CD8-positive, alpha-beta memory T cell (primary cell): ENCODE measurements at places on chromosomes 3 and 15. TPM values are rescaled to one million over a fixed set of nuclear protein-coding genes. Genes with fewer than 3 reads are reported as not detected.
A peak's percentile ranks its signal among the peaks of the same experiment; 100 is the strongest.

GRCh38 chr15:101310161-101310480 is 15.1 kb upstream of the SNRPA1 start:
- no peak for DNase-seq
- no peaks in the 10 kb centered on the region for H3K4me1 ChIP-seq
- no peak overlapping the region for H3K4me3 ChIP-seq
- H3K27me3 ChIP-seq: no peaks in the 10 kb centered on the region
- no peaks in the 10 kb centered on the region for H3K36me3 ChIP-seq

The ESYT3 gene
- 0.07 TPM for total RNA-seq

GRCh38 chr3:99859825-99860224 is 42.2 kb downstream of the CMSS1 start:
- H3K4me1 ChIP-seq: no peaks in the 10 kb centered on the region
- no peak overlapping the region for H3K4me3 ChIP-seq
- no peaks in the 10 kb centered on the region for H3K27me3 ChIP-seq
- no peak for DNase-seq
- H3K27ac ChIP-seq: no peak overlapping the region

DNA sequence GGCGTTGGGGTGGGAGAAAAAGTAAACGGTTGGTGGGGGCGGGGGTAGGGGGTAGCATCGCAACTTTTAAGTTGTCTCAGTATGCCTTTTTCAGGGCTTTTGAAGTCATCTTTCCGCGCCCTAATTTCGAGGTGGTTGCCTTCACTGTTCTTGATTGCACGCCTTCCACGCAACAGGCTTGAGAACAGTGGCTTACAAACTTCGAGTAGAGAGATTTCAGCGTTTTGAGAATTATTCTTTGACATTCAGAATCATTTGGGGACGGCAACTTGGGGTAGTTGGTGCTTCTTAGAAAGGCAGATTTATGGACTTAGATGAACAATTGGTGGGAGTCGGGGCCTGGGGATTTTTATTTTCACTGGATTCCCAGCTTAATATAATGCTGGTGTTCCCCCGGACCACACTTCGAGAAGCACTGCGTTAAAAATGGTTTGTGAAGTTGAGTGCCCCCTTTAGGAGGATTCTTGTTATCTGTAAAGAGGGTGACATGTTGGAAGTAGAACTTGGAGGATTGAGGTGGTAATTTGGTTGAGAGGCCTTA is 880 bp downstream of the PPP4R2 start:
- DNase-seq: peak; percentile 41
- H3K27me3 ChIP-seq: no peaks in the 10 kb centered on the region
- H3K4me3 ChIP-seq: peak overlapping the region; percentile 59

- no peak overlapping the region for H3K27ac ChIP-seq
- no peak overlapping the region for H3K4me3 ChIP-seq
- H3K4me1 ChIP-seq: no peaks in the 10 kb centered on the region
- H3K27me3 ChIP-seq: peaks cover 18% of the 10 kb centered on the region
- no peaks in the 10 kb centered on the region for H3K36me3 ChIP-seq
These were observed 11.2 kb downstream of the EPHB3 start for GRCh38 chr3:184572633-184573270.
